SK-N-SH treated with all-trans-retinoic acid at 6 μM for 48 hours (cell line): ENCODE measurements at places on chromosomes 16 and 17.
A peak's percentile ranks its signal among the peaks of the same experiment; 100 is the strongest.

DNA sequence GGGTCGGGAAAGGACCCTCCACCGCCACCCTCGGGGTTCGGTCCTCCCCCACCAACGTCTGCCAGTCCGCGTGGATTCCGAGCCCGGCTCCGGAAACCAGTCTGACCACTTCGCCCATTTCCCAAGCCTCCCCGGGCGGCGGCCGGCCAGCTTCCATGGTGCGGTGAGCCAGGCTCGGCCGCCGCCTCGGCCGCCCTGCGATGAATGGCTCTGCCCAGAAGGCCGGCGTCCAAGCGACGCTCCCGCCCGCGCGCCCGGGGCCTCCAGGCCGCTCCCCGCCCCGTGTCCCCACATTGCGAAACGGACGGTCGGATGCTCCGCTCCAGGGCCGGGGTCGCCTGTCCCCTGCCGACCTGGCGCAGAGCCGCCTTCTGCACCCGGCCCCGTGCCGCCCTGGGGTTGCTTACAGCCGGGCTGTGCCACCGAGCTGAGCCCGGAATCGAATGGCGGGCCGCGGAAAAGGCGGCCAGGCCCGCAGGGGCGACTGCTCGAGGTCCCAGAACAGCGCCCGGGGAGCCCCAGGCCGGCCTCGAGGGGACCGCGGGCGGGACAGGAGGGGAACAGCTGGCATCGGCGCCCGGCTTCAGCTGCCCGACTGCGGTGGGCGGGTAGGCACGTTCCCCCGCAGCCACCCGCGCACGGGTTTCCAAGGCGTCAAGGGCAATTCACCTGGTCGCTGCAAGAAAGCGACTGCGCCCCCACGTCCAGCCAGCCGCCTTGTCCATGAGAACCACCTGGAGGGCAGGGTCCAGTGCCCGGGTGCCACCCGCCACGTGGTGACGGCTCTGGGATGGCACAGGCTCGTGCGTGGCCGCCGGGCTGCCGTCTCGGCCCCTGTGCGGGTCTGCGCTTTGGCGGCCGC lies 18.3 kb upstream of the CBX8 start:
- ATAC-seq: no peak

- ATAC-seq: peak; percentile 27; the same call in 2 of the 3 replicates
Observed at GRCh38 chr16:87178977-87179376, 138.2 kb downstream of the C16orf95 start.

GRCh38 chr17:17379197-17379991 lies 76.2 kb downstream of the NT5M start:
- no peak for ATAC-seq

GRCh38 chr16:59046335-59046734 lies 312.2 kb upstream of the GOT2 start:
- no peak for ATAC-seq

- no peak for ATAC-seq
Observed at GRCh38 chr16:29845656-29846055, 17.4 kb downstream of the CDIPT start.

DNA sequence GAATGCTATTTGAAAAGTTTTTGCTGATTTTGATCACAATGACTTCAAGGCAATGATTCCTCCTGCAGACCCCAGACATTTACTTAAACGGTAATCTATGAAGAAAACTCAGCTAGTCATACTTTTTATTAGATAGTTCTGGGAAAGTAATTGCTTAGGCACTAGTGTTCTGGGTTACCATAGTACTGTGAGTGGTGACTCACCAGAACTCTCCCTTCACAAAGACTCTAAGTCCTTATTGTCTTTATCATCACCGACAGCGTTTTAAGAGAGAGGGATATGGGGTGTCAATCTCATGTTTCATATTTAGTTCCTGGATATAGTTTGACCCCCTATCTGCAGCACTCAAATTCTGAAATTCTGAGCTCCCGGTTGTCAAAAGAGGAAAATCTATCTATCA lies 43.0 kb upstream of the CDH8 start:
- ATAC-seq: no peak

DNA sequence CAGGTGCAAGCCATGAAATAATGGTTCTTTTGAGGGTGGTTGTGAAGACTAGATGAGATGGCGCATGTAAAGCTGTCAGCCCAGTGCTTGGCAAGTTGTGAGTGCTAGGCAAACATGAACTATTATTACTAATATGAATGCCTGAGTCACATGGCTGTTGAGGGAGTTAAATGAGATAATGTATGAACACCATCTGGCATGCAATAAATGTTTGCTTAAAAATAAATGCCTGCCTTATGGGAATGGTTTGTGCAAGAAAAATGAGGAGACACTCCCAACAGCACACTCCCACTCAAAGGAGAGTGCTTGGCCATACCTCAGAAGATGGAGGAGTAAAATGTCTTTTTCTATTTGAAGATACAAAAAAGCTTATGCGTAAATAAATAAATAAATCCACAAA lies 3.6 kb downstream of the MAPK3 start:
- ATAC-seq: no peak

DNA sequence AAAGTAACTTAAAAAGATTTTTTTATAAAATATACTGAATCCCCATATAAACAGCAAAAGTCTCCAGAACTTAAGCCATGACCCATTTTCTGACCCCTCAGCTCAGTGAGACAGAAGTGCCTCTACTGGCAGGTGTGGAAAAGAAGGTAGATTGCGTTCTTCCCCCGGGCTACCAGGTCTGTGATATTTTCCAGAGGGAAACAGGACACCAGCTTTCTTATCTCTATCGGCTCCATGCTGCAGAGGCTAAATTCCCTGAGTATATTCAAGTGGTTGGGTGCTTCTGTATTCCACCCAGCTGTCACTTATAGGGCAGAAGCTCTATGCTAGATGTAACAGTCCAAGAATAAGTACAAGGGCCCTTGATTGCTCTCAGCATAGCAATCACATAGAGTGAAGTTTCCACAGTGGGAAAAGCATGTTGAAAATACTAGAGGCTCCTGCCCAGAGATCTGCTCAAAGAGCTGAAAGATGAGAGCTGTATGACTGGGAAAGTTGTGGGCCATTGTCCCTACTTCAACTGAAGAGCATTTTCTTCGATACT lies 687.3 kb downstream of the CDH11 start:
- no peak for ATAC-seq

DNA sequence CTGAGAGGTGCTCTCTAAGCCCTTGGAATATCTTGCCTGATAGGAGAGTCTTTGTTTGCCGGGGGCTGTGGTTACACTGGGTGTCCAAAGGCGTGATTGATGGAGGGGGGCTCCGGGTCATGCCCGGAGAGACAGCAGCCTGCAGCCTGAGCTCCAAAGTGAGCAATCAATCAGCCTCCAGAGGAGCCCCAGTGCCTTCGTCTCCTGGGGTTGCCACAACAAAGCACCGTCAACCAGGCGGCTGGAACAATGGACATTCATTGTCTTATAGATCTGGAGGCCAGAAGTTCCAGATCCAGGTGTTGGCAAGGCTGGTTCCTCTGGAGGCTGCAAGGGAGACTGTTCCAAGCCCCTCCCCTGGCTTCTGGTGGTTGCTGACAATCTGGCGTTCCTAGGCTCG lies 24.0 kb upstream of the GINS2 start:
- ATAC-seq: no peak

DNA sequence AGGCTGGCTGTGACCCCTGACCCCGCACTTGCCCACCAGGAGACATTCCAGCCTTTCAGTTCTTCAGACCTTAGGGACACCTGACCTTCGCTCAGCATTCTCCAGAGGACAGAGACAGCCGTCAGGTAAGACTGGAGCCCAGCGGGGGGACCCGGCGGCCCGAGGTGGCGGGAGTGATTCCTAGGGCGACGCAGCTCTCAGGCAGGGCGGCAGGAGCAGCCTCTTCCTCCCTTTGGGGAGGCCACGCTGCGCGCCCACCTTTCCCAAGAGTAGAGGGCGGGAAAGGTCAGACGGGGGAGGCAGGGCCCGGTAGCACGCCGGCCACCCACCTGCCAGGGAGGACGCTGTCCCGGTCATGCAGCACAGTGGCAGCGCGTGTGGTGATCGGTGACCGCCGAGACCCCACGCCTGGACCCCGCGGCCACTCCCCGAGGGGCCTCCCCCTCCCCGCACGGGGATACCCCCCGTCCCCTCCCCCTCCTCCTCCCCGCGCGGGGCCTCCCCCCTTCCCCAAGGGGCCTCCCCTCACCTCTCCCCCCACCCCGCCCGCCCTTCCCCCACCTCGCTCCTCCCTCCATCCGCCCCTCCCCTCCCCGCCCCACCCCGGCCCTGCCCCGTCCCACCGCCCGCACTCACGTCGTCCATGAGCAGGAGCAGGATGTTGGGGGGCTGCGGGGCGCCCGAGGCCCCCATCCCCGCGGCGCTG lies 472 bp downstream of the GALNS start:
- ATAC-seq: no peak

DNA sequence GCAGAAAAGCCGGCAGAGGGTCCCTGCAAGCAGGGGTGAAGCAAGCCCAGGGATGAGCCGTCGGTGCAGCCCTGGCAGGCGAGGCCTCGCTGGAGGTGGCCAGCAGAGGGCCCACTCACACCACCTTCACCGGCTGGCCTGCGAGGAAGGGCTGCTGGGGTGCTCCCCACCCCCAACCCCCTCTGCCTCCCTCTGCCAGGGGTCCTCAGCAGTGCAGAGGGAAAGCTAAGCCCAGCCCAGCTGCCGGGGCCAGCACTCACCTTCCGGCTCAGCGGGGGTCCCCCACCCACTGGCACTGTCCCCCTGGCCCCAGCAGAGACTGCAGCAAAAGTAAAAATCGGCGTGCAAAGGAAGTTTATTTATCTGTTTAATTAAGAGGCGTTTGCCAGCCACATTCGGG lies 113.4 kb downstream of the ENGASE start:
- peak; percentile 71 for ATAC-seq
